ENCODE measurements at places on chromosomes 2 and 18.

DNA sequence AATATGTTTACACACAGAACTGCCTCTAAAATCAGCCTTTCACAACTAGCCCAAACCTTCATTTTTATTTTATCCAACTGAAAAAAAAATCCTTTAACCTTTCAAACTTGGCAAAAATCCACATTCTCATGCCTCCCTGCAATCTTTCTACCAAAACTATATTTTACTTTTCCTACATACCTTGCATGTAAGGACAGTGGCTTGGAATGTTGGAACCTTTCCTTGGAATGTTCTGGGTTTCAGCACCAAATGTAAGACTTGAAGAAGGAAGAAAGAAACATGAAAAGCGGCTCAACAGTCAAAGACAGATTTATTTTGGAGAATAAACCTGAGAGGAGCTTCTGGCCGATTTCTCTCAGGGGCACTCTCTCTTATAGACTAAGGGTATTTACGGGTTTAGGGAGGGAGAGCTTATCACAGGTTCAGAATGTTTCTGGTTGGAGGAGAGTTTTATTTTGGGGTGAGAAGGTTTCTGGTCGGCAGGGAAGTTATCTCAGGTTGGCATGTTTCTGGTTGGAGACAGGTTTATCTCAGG, 79.7 kb downstream of the RRM2 start:
- no peak for DNase-seq

GRCh38 chr18:9722691-9723090, 14.6 kb downstream of the RAB31 start:
- no peak for DNase-seq

GRCh38 chr2:191149391-191149790, 1.4 kb downstream of the STAT4 start:
- DNase-seq = no peak

DNA sequence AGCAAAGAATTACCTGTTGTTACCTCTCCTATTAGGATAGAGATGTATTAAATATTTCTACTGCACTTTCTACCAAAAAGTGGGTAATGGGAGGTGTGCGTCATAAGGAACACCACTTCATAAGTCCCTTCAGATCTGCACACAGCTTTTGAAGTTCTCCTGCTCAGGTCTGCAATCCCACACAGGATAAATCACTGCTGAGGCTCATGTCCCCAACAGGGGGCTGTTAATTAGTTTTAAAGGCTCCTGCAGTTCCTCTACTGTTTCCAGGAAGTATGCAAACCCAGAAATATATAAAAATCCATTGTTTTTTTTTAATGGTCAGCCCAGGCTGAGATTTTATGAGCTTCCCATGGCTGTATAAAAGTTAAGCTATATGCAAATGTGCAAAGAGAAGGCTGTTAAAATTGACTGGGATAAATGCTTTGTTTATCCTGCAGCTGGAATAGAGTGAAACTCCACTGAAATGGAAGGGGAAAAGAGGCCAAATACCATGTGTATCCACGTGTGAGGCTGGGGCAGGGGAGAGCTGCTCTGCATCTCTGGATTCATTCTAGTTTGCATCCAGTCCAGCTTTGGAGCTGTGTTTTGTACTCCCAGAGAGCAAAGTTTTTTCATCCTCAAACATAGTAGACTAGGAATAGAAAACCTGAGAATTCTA, 903.7 kb downstream of the TDRD15 start:
- no peak for DNase-seq

DNA sequence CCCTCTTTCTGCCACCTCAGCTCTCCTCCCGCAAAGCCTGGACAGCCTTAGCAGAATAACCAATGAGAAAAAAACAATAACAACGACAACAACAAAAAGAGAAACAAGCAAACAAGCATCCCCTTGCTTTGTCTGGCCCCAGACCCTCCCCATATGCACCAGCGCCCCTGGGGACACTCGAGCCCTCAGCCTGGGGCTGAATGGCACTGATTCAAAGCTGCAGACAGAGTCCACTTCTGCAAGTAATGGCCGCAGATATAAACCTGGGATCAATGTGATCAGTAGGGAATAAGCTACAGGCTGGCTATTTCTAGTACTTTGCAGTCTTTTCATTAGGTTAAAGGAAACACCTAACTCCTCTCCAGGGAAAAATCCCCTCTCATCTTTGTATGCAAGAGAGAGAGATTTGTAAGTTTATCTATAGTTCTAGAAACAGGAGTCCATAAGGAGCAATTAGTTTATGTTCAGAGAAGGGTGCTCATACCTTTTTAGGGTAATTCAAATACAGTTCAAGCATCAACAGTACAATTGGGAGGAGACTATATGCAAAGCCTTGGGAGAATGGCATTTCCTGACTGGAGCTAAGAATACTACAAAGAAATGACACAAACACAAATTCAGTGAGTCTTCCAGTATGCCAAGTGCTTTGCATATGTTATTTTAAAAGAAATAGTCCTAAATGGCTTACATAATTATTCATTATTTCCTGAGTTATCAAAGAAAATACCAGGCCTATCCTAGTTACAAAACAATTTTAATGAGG, 122.3 kb upstream of the DDX18 start:
- no peak for DNase-seq

- no peak for DNase-seq
Measured at GRCh38 chr2:98479371-98479770, 34.7 kb downstream of the INPP4A start.

Data from NCI-H187 treated with DMSO at 0.1 percent for 48 hours (cell line).